ENCODE measurements at places on chromosomes 13 and 19.
A peak's percentile ranks its signal among the peaks of the same experiment; 100 is the strongest.

GRCh38 chr13:29566206-29566605 lies 29.3 kb downstream of the SLC7A1 start:
- no peak for DNase-seq

DNA sequence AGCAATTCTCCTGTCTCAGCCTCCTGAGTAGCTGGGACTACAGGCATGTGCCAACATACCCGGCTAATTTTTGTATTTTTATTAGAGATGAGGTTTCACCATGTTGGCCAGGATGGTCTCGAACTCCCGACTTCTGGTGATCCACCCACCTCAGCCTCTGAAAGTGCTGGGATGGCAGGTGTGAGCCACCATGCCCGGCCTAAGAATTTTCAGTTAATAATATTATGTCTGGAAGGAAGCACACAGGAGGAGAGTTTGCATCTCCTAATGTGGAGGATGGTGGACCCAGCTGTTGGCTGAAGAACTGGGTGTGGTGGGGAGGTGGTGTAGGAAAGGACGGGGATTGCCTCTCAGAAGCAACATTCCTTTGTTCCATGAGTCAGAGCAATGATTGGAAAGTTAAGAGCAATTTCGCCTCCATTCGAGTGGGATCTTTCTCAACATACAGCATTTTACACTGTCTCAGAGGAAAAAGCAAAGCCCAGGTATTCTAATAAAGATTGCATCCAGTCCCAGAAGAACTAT lies 11.9 kb downstream of the PDCD2L start:
- no peak for DNase-seq

DNA sequence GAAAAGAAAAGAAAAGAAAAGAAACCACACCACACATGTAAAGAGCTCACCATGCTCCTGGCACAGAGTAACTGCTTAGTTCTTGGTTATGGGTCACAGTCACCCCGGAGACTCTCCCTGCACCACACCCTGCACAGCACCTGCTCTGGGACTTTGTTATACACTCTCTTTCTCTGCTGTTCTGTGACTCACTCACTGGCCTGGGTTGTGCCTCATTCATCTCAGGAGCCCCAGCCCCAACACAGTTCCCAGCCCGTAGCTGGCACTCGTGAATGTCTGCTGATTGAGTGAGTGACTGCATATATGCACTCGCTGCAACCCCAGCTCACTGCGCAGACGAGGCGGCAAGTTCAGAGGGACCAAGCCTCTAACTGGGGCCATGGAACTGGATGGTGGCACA lies 22.9 kb upstream of the ZNF507 start:
- no peak for DNase-seq

DNA sequence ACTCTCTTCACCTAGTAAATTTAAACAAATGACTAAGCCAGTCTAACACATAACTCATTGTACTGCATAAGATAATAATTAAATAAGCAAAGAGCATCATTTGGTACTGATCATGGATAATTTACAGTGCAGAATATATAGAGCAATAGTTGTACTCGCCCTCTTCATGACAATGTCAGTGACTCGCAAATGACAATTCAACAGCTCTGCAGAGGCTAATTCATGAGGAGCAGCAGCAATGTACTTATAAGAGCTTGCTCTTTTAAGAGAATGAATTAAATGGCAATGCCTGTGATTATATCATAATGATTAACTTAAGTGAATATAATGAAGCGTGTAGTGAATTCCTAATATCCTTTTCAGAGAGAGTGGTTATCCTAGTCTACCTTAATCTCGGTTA lies 284.5 kb upstream of the PCDH20 start:
- DNase-seq: no peak

GRCh38 chr13:32056316-32056715 lies 24.7 kb downstream of the FRY start:
- DNase-seq: no peak

- no peak for DNase-seq
Measured at GRCh38 chr13:74166261-74167004, 32.2 kb upstream of the KLF12 start.

- peak; percentile 37 for DNase-seq
Measured at GRCh38 chr13:38951525-38952313, 38.9 kb downstream of the STOML3 start.

GRCh38 chr13:110485604-110486003 lies 75.9 kb downstream of the RAB20 start:
- no peak for DNase-seq

- no peak for DNase-seq
Measured at GRCh38 chr19:36051236-36051635, 2.8 kb downstream of the THAP8 start.

DNA sequence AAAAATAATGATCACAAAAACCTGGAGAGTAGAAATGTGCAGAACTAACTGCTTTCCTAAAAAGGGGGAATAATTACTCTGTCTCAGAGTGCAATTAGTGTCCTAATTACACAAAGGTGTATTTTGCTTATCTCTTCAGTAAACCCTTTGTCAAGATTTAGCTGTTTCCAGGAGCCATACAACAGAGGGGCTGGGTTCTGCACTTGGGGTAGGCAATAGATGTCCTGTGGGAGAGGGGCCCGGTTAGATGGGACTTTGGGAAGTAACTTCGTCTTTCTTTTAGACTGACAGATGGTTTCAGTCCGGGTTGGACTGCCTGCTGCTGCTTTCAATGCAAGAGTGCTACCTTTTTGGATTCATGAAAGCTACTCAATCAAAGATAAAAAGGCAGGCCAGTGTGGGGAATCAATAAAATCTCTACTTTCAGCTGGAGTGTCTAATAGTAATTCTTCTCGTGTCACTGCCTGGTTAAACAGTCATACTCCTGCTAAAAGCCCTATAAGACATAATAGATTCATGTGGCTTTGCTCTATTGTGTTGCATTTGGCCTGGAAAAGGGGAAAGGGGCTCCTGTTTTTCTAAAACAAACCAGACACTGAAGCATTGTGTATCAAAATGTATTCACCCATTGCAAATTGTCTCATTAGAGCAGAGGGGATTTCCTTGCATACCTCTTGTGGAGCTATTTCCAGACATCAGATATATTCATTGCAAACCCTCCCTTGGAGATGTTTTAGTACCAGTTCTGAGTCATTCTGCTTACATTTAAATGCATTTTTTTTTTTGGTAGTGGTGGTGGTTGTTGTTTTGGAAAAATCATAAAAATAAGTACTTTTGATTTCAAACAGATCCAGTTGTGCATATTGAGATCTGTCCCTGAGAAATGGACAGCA lies 83.3 kb upstream of the PCDH8 start:
- no peak for DNase-seq

GRCh38 chr19:32969549-32969948 lies 2.2 kb downstream of the CEP89 start:
- no peak for DNase-seq

Data from activated T-cell treated with anti-CD3 and anti-CD28 coated beads, Interleukin-2, amount 50 U/mL, for 72 hours (primary cell).